ENCODE measurements at places on chromosomes 5 and 9.

- peak; percentile 96 for DNase-seq
These were observed 4.9 kb downstream of the SMIM3 start for GRCh38 chr5:150783422-150783928.

DNA sequence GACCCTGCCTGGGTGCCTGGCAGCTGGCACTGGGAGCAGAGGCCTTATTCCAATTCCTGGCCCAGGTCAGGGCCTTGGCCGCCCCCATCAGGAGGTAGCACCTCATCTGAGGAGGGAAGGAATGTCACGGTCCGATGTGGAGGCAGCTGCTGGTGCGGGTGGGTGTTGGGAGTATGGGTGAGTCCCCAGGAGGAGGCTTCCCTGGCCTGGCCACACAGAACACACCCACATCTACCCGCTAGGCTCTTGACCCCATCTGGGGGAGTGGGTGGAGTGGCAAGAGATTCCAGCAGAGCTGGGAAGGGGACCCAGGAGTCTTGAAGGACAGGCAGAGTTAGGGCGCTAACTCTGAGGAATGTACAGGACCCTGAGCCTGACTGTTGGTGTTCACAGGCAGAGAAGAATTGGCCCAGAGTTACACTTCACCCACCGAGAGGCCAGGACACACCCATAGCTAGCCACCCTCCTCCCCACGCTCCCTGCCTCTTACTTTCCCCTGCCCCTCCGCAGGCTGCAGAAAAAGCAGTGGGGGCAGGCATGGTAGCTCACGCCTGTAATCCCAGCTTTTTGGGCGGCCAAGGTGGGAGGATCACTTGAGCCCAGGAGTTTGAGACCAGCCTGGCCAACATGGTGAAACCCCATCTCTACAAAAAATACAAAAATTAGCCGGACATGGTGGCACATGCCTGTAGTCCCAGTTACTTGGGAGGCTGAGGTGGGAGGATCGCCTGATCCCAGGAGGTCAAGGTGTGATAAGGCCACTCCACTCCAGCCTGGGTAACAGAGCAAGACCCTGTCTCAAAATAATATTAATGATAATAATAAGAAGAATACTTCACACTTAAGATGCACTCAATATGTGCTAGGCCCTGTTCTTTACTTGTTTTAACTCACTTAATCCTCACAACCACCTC, 6.0 kb downstream of the OLFML2A start:
- no peak for DNase-seq

- DNase-seq: no peak
These were observed 43.0 kb downstream of the ADAMTSL1 start for GRCh38 chr9:18516965-18517364.

GRCh38 chr9:127865645-127866464, 11.4 kb upstream of the ENG start:
- no peak for DNase-seq

- DNase-seq: no peak
These were observed 98.0 kb upstream of the PITX1 start for GRCh38 chr5:135131801-135132680.

DNA sequence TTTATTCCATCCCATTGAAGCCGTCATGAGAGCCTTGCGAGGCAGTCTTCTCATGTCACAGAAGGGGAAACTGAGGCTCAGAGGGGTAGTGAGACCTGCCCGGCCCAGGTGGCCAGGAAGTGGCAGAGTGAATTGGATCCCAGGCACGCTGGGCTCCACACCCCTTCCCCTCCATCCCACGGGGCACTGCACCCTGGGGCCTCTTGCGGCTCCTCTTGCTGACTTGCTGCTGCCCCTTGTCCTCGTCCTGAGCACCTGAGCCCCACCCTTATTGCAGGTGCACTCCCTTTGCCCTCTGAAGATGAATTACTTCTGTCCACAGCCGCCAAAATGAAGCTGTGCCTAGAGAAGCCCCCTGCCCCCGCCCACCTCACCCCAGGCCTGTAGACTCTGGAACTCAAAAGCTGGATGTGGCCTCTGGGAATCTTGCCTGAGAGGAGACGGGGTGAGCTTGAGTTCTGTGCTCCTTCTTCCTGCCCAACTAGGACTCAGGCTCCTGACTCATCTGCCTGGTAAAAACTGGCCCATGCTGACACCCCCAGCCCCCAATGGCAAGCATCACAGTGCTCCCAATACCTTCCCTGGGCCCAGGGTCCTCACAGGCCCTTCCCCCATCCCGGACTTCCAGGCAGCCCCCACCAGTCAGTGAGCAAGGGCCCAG, 6.4 kb downstream of the NEURL1B start:
- no peak for DNase-seq

DNA sequence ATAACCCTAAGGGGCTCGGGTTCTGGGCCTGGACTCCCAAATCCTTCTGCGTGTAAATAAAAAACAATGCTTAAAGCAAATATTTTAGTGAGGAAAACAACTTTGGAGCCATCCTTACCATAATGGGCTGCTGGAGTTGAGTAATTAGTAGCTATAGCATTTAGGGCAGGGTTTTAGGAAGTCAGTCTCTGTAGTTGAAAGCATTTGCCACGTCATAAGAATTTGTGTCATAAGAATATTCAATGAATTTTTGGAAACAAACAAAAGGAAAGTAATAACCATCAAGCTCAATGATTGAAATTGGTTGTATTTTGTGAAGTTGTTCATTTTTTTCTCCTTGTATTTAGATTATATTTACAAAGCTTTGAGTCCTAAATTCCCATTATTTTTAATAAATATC, 114.8 kb upstream of the ELL2 start:
- DNase-seq: no peak

DNA sequence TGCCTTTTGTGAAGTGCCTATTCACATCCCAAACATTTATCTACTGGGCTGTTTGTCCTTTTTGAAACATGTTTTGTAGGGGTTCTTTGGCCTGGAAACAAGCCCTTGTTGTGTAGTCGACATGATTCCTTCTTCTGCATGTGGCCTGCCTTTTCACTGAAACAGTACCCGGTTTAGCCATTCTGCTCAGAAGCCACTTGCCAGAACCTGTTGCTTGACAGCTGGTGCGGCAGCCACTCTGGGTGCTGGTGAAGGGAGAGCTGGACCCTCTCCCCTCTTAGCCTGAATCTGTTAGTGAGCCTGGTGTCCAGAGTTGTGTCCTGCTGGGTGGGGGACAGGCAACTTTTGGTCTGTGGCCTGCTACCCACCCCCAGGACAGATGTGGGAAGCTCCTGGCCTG, 128.8 kb upstream of the CACNA1B start:
- DNase-seq: no peak

- DNase-seq: no peak
These were observed 15.6 kb downstream of the SLC1A3 start for GRCh38 chr5:36621985-36622384.
